GM23338 (cell line): ENCODE measurements at places on chromosomes 7 and 10. TPM values are rescaled to one million over a fixed set of nuclear protein-coding genes. Genes with fewer than 3 reads are reported as not detected.

The CNNM1 gene
- total RNA-seq = 0.74 and 0.90 TPM in 2 replicates

DNA sequence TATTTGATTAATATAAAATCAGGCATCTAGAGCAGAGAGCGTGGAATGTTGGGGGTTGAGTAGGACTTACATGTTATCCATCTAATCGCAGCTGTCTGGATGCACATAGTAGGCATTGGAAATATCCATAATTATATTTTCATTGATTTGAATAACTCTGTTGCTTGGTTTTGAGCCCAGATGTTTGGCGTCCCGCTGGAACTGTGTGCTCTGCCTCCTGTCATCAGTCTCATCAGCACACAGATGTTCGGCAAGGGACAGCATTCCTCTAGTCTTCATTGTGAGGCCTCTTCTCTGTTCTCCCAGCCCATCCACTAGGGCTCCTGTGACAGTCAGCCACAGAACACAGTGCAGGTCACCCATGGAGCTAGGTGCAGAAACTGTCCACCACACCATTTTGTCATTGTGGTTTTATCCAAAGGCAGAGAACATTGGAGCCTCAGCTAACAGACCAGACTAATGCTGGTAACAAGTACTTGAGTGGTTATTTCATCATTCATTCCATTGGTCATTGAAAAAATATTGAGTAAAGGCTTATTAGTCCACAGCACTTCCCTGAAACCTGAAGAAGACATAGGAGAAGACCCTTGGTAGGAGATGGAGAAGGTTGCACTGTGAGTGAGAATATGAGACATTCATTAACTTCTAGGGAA lies 927.4 kb downstream of the LRMDA start:
- no peak overlapping the region for H3K27ac ChIP-seq
- no peak for DNase-seq
- H3K27me3 ChIP-seq = no peaks in the 10 kb centered on the region
- H3K36me3 ChIP-seq = no peaks in the 10 kb centered on the region

The RSPH10B2 gene
- 1.1 and 1.2 TPM in 2 replicates for total RNA-seq

DNA sequence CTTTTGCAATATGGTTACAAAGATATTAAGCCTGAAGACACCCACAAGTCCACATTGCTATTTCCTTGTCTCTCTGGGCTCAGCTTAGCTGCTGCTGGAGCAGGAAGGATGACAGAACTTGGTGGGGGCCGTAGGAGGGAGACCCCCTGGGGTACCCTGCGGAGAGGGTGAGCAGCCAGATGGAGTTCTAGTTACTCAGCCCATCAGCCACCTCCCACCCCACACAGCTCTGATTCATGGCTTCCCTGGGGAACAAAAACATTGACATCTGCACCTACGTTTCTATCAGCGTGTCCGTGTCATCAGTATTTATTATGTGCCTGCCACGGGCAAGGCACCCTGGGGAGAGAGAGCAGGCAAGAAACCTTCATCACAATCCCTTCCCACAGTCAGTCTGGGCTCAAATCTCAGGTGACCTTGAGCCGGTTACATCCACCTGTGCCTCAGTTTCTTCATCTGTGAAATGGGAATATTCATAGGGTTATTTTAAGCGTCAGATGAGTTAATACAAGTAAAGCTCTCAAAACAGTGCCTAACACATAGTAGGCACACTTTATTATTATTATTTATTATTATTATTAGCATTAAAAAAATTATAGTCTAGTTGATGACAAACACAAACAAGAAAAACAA lies 131.5 kb downstream of the C10orf105 start:
- H3K4me3 ChIP-seq = no peak overlapping the region
- H3K27ac ChIP-seq = no peak overlapping the region
- no peaks in the 10 kb centered on the region for H3K36me3 ChIP-seq
- no peak for DNase-seq
- H3K4me1 ChIP-seq = no peaks in the 10 kb centered on the region
- no peaks in the 10 kb centered on the region for H3K27me3 ChIP-seq

The HTR5A gene
- total RNA-seq = not detected in 2 replicates

DNA sequence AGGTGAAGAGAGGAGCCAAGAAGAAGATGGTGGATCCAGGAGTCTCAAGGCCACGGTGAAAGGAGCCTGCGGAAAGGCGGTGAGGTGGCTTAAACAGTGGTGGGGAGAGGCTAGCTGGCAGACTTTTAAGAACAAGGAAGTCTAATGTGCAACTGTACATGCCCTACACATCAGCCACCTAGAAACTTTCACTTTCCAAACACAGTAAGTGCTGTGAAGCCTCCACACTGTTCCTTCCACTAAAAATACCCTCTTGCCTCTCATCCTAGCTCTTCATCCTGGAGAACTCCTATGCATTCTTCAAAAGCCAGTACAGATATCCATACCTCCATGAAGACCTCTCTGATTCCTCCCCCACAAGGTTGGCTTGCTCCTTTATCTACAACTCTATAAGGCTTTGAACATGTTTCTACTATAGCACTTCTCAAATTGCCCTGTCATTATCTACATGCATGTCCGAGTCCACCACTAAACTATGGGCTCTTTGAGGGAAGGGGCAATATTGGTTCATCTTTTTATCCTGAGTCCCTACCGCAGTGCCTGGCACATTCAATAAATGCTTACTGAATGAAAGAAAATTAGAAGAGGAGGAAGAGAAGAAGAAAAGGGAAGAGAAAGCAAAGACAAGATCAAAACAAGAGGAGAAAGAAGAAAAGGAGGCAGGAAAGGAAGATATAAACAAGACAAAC lies 54.2 kb downstream of the DNAJC12 start:
- H3K36me3 ChIP-seq = no peaks in the 10 kb centered on the region
- H3K27me3 ChIP-seq = no peaks in the 10 kb centered on the region
- H3K27ac ChIP-seq = no peak overlapping the region
- no peak overlapping the region for H3K4me3 ChIP-seq
- DNase-seq = no peak

DNA sequence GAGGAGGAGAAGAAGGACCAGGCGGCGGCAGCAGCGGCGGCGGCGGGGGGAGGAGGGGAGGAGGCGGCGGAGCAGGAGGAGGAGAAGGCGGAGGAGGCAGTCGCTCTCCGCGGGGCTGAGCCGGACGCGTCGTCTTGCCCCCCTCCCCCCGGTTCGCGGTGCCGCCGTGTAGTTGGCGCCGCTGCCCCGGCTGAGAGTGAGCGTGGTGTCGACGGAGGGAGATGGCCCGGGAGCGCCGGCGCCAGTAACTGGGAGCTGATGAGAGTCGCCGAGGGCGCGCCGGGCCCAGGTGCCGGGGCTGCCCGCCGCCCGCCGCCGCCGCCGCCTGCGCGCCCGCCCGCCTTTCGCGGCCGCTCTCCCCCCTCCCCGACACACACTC lies 257 bp downstream of the WAC start:
- H3K27me3 ChIP-seq = no peaks in the 10 kb centered on the region
- H3K36me3 ChIP-seq = peaks cover 36% of the 10 kb centered on the region
- no peak for DNase-seq
- peak overlapping the region; percentile 84 for H3K4me3 ChIP-seq
- H3K4me1 ChIP-seq = peaks cover 11% of the 10 kb centered on the region; the same call in 1 of the 2 replicates
- H3K27ac ChIP-seq = peak overlapping the region; percentile 100; the same call in 1 of the 2 replicates

GRCh38 chr10:99316374-99316773 lies 12.8 kb upstream of the CNNM1 start:
- H3K27me3 ChIP-seq = no peaks in the 10 kb centered on the region
- no peak overlapping the region for H3K4me3 ChIP-seq
- peak; percentile 33 for DNase-seq
- no peaks in the 10 kb centered on the region for H3K36me3 ChIP-seq
- no peak overlapping the region for H3K27ac ChIP-seq

GRCh38 chr10:90481326-90481923 lies 376.4 kb downstream of the HTR7 start:
- DNase-seq = no peak
- no peaks in the 10 kb centered on the region for H3K36me3 ChIP-seq
- no peaks in the 10 kb centered on the region for H3K27me3 ChIP-seq
- H3K4me1 ChIP-seq = 0 out of 2 replicates have a peak, but pooled peaks cover 7% of the 10 kb centered on the region

- DNase-seq = no peak
- no peaks in the 10 kb centered on the region for H3K4me1 ChIP-seq
- no peak overlapping the region for H3K4me3 ChIP-seq
- no peaks in the 10 kb centered on the region for H3K36me3 ChIP-seq
Measured at GRCh38 chr7:2134740-2135139, 98.0 kb downstream of the MAD1L1 start.

- H3K36me3 ChIP-seq = no peaks in the 10 kb centered on the region
- no peaks in the 10 kb centered on the region for H3K4me1 ChIP-seq
- H3K27me3 ChIP-seq = no peaks in the 10 kb centered on the region
- no peak overlapping the region for H3K27ac ChIP-seq
- no peak overlapping the region for H3K4me3 ChIP-seq
- DNase-seq = no peak
Measured at GRCh38 chr10:124238367-124238766, 145.0 kb upstream of the CHST15 start.

DNA sequence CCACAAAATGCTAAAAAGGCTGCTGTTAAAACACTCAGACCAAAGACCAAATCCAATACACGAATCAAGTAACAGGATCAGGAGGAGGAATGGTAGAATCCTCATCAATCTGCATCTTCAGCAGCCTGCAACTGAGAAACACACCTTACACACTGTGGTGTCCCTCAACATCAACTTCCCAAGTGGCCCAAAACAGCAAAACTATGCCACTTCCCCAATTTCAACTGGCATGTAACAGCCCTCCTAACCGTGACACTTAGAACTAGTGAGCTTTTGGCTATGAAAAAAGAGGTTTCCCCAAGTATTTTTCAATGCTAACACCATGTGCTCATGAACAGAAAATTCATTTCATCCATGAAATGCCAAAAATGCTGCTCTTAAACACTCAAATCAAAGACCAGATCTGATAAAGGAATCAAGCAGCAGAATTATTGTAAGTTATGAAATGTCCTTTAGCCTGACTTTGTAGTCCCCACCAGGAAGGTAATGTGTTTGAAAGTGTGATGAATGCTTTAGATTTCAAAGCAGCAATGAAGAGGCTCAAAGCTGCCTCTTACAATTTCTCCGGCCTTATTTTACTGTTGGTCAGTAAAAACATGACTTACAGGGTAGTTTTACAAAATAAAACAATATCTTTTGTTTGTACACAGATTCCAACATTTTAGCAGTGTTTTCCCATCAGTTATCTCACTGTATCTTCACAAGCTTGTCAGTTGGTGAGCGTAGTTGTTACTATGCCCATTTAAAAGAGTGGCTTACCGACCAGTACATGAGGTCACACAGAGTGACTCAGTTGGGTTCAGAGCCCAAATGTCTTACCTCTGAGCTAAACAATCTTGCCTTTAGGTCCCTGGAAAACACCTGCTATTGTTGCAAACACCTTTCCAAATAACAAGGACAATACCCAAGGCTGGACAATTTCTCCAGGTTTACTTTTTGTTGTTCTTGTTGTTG lies 65.7 kb upstream of the ASAH2 start:
- no peak for DNase-seq
- H3K27ac ChIP-seq = no peak overlapping the region
- no peaks in the 10 kb centered on the region for H3K4me1 ChIP-seq
- H3K4me3 ChIP-seq = no peak overlapping the region
- no peaks in the 10 kb centered on the region for H3K36me3 ChIP-seq
- no peaks in the 10 kb centered on the region for H3K27me3 ChIP-seq

DNA sequence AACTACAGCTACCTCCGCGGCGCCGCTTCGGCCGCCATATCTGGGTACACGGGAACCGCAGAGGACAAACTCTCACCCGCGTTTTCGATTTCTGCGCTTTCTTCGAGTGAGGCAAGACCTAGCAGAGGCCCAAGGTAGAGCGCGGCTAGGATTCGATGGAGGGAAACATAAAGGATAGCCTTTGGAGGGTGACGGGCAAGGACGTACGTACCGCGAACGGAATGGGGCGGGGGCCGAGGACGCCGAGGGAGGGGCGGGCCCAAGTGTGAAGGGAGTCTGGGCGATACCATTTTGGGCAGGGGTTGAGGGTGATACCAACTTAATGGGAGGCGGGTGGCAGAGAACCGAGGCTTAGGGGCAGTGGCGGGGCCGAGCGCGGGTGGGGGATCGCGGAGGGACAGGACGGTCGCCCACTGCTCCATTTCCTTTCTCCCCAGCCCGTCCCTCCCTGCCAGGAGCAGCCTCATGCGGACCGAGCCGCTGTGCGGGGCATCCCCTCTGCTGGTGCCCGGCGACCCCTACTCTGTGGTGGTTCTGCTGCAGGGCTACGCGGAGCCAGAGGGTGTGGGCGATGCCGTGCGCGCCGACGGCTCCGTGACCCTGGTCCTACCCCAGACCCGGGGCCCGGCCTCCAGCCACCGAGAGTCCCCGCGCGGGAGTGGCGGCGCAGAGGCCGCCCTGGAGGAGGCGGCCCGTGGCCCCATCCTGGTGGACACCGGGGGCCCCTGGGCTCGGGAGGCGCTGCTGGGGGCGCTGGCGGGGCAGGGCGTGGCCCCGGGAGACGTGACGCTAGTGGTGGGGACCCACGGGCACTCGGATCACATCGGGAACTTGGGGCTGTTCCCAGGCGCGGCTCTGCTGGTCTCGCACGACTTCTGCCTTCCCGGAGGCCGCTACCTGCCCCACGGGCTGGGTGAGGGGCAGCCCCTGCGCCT lies at the start of gene MBLAC1:
MBLAC1 (plus strand) TSS at position 37 of the 935 bp plus-strand sequence; CDS start at position 466, 429 bp downstream.
- H3K4me1 ChIP-seq = no peaks in the 10 kb centered on the region; the same call in 1 of the 2 replicates
- no peaks in the 10 kb centered on the region for H3K36me3 ChIP-seq
- peaks cover 21% of the 10 kb centered on the region for H3K27me3 ChIP-seq
- peak within 1 kb of the TSS; percentile 100 for H3K27ac ChIP-seq
- DNase-seq = peak; percentile 97

The PAPOLB gene
- 0.27 and 0.42 TPM in 2 replicates for total RNA-seq

The GRB10 gene
- total RNA-seq = 145 and 154 TPM in 2 replicates

The MICU1 gene
- total RNA-seq = 27.5 and 41.6 TPM in 2 replicates

- H3K4me3 ChIP-seq = no peak overlapping the region
- no peaks in the 10 kb centered on the region for H3K4me1 ChIP-seq
- DNase-seq = no peak
- H3K27me3 ChIP-seq = no peaks in the 10 kb centered on the region
- no peaks in the 10 kb centered on the region for H3K36me3 ChIP-seq
Measured at GRCh38 chr7:1839701-1840100, 169.6 kb downstream of the ELFN1 start.

DNA sequence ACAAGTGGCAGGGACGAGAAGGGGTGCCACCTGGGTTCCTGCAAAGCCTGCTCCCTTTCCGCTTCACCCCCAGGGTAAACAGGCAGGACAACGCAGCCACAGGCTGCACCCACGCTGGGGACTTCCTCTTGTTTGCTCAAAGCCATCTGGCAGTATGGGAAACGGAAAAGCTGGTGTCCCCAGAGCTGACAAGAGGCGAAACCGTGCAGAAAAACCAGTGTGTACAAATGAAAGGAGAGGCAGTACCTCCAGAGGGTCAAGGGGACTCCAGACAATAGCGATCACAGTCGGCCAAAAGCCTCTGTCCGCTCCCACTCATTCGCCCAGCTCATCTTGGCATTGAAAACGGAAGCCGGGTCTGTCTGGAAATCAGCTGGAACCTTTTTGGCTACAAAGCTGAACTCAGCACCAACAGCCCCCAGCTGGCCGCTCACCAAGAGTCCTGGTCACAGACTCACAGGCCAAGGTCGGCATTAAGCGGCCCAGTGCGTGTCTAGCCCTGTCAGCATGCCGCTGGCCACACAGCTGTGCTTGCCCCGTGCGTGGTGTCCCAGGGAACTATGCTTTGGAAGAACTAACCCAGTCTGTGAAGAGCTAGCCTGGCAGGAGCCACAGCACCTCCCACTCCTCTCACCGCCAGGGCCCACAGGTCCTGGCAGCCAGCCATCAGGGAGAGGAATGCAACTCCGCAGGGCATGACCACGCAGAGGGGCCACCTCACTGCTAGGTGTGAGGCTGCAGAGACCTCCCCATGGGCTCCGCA lies 10.4 kb downstream of the TNS3 start:
- DNase-seq = no peak
- peaks cover 35% of the 10 kb centered on the region for H3K4me1 ChIP-seq
- no peak overlapping the region for H3K4me3 ChIP-seq
- H3K36me3 ChIP-seq = no peaks in the 10 kb centered on the region; the same call in 1 of the 2 replicates
- no peak overlapping the region for H3K27ac ChIP-seq
- H3K27me3 ChIP-seq = no peaks in the 10 kb centered on the region

- H3K27me3 ChIP-seq = no peaks in the 10 kb centered on the region
- no peak for DNase-seq
- H3K36me3 ChIP-seq = peaks cover 28% of the 10 kb centered on the region
Measured at GRCh38 chr7:77606562-77606961, 69.5 kb downstream of the PTPN12 start.

The ZNF25 gene
- total RNA-seq = 0.76 and 2.7 TPM in 2 replicates
